Cortex of kidney (tissue), 1 donor: ENCODE measurements at places on chromosomes 6 and 20.

- no peak for DNase-seq
Measured at GRCh38 chr20:60838297-60838696, 413.8 kb upstream of the CDH4 start.

- DNase-seq, result no peak
Measured at GRCh38 chr6:46175446-46175845, 4.7 kb upstream of the ENPP5 start.

DNA sequence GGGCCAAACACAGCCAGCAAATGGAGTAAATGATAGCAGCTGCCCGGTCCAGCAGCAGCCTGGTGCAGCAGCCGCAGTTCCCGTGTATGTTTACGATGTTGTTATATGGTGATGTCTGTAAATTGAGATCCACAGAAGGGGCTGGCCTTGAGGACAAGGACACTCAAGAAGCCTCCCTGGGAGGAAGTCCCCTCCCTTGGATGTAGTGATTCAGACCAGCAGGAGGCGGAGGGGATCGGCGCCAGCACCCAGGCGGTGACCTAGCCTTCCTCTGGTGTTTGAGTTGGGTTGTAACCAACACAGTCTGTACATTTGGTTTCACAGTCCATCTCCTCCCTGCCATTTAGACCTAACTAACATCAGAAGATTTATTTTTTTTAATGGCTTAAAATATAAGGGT is 187.8 kb downstream of the SYNDIG1 start:
- no peak for DNase-seq

- no peak for DNase-seq
Measured at GRCh38 chr6:169591616-169592015, 110.2 kb downstream of the WDR27 start.

DNA sequence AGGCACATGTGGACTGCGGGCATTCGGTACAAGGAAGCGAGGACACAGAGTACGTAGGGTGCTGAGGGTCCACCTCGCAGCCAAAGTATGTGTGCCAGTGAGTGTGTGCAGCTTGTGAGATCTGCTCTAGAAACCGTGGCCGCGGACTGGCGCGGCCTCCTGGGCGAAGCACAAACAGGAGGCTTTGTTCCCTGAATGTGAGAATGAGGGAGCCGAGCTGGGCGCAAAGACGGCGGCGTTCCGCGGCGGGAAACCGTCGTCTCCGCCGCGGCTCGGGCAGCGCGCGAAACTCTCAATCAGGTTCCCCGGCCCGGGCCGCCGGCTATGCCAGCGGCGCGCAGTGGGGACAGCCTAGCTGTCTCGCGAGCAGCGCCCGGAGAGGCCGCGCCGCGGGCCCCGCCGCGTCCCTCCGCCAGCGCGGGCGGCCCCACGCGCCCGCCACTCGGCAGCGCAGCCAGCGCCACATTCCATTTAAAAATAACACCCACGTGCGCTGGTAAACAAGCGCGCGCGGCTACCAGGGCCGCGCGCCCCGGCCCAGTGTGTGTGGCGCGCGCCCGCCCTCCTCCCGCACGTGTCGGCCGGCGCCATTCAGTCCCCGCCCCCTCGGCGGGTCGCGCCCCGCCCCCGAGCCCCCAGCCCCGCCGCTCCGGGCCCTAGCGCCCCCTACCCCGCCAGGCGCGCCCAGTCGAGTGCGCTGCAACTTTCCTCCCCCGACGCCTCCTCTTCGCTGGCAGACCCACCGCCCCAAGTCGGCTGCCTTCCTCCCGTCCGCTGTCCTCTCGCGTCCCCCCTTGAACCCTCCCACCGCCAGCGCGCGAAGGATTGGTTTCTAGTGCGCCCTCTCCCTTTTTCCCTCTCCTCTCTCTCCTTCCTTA is 3.0 kb upstream of the FOXO3 start:
- no peak for DNase-seq

DNA sequence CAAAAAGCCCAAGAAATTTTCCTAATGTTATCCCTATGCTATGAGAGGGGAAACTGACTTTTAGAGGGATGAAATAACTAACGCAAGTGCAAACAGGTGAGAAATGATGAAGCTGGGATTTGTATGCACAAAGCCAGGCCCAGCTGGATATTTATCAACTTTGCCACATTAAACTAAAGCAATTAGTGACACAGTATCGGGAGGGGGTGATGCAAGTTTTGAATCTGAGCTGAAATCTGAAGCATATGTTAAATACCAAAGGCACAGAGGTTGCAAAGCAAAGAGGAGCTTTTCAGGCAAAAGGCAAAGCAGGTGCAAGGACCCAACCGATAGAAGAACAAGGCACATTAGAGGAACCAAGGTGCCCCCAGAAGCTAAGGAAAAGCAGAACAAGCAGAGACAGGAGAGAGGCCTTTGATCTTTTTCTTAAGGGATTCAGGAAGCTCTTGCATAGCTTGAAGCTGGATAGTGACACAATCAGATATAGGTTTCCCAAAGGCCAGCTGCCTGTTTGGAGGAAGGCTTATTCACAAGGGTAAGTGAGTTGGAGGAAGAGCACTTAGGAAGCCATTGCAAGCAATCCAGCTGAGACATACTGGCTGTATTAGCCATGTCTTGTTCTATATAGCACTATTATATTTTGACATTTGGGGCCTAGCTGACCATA is 207.5 kb downstream of the HIVEP2 start:
- no peak for DNase-seq

GRCh38 chr6:50936277-50936681 is 117.6 kb downstream of the TFAP2B start:
- DNase-seq, result no peak

GRCh38 chr20:38170826-38171674 is 6.0 kb upstream of the TGM2 start:
- DNase-seq, result no peak

DNA sequence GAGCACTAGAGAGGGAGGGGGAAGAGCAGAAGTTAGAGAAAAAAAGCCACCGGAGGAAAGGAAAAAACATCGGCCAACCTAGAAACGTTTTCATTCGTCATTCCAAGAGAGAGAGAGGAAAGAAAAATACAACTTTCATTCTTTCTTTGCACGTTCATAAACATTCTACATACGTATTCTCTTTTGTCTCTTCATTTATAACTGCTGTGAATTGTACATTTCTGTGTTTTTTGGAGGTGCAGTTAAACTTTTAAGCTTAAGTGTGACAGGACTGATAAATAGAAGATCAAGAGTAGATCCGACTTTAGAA is 2.0 kb downstream of the ID4 start:
- DNase-seq, result no peak

DNA sequence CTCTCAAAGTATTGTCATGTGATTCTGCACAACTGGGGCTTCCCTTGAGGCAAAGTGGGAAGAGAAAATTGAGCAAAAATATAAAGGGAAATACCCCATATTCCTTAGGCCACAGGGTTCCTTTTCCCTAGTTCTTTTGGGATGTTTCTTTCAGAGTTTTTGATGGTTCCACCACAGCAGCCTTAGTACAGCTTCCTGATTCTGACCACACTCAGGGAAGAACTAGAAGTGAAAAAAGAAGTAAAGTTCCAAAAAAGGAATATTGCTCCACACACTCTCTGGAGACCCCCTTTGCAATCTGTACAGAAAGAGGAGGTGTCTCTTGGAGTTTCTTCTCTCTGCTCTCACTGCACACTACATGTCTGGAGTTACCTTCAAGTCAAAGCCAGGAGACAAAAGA is 27.9 kb upstream of the HLA-DQA2 start:
- DNase-seq, result no peak

DNA sequence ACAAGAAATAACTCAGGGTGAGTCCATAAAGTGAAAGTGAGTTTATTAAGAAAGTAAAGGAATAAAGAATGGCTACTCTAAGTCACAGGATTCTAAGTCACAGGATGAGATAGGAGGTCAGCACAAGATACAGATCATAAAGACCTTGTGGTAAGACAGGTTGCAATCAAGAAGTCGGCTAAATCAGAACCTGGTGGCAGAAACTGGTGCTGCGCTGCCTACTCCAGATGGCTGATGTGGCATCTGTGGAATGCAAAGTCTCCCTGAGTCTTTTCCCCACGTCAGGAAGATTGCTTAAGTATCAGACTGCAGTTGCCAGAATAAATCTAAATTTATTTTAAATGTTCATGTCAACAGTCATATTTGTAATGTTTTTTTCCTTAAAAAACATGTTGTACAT is 10.7 kb upstream of the KCNK15 start:
- DNase-seq, result no peak

DNA sequence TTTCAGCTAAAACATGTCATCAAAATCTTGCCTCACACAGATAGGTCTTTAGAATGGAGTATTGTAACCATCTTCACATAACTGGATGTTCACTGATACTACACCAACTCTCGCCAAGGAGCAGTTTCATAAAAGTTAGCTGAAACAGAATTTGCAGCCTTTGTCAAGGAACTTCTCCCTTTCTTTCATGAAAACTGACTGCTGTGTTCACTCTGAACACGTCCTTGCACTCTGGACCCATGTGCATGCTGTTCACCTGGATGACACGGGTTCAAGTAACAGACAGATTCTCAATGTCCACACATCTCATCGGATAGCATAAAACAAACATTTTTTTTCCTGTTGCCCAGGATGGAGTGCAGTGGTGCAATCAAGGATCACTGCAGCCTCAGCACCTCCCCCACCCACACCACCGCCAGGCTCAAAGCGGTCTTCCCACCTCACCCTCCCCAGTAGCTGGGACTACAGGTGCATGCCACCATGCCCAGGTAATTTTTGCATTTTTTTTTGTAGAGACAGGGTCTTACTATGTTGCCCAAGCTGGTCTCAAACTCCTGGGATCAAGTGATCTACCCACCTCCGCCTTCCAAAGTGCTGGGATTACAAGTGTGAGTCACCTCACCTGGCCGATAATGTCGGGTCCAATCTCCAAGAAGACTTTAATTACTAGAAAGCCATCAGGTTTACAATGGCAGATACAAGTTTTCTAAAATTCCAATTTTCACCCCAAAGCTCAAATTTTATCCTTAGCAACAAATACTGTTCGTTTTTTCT is 9.4 kb downstream of the DIDO1 start:
- no peak for DNase-seq

DNA sequence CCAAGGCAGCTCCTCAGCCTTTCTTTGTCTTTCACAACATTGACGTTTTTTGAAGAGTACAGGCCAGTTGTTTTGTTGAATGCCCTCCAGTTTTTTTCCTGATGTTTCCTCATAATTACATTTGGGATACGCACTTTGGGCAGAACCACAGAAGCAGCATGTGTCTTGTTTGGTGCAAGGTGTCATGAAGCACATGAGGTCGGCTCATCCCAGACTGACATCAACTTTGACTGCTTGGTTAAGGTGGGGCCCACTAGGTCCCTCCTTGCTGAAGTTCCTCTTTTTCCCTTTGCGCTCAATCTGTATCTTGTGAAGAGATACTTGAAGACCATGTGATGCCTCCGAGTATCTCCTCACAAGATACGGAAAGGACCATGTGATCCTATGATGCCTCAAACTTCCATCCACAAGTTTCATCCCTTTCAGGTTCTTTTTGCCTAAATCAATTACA is 10.5 kb downstream of the SNAI1 start:
- DNase-seq, result no peak

GRCh38 chr6:53524455-53524815 is 20.5 kb downstream of the GCLC start:
- no peak for DNase-seq

DNA sequence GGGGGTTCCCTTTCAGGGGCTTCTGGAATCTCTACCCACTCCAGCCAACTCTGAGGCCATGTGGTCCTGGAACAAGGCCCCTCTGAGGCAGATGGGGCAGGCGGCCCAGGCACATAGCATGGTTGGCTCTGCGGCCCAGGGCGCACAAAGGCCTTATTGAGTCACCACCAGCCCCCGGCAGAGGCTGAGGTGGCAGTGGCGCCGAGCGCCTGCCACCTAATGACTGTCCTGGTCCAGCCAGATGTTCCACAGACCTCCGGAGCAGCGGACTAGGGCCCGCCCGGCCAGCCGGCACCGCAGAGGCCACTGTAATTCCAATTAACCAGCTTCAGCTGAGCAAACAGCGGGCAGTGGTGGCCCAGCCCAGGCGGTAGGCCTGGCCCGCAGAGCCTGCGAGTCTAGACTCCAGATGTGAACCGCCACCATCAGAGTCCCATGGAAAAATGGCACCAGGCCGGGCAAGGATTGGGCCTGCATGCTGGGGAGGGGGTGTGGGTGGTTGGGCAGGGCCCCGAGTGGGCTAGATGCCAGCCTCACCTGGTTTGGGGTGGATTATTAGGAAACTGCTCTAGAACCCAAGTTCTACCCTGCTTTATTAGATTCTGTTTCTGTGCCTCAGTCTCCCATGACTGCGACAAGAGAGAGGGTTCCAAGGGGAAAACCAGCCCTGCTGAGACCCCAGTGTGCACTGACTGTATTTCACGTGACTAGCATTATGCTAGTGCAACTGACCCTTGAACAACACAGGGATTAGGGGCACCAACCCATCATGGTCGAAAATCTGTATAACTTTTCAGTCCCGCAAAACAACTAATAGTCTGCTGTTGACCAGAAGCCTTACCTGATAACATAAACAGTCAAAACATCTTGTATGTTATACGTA is 34.1 kb upstream of the ID1 start:
- DNase-seq, result no peak

GRCh38 chr20:32251470-32251869 is 26.0 kb upstream of the KIF3B start:
- no peak for DNase-seq

DNA sequence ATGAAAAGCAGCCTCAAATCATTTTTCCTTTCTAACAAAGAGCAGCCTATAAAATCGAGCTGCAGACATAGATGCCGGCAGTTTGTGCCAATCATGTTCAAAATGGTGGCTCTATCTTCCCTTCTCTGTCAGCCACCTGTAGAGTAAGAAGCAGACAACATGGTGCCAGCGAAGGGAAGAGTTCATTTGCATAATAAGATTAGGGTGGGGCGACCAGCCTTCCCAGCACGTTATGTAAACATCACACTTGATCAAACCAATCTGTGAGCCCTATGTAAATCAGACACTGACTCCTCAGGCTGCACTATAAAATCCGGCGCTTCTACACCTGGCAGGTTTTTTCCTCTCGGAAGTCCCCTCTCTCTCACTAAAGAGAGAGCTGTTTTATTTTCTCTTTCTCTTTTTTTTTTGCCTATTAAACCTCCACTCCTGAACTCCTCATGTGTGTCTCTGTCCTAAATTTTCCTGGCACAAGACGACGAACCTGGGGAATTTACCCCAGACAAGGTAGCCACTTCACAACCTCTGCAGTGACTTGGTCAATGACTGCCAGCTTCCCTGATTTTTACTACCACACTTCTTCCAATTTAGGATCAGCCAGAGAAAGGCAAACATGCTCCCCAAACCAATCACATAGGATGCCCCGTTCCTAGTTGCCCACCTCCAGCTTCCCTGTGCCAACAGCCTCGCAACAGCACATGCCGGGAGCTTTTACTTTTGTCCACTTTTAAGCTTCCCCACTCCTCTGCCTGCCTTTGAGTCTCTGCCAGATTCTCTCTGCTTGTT is 12.9 kb downstream of the TPMT start:
- DNase-seq, result no peak
